Kasumi-1 (cell line): ENCODE measurements at places on chromosomes 1 and 21.

DNA sequence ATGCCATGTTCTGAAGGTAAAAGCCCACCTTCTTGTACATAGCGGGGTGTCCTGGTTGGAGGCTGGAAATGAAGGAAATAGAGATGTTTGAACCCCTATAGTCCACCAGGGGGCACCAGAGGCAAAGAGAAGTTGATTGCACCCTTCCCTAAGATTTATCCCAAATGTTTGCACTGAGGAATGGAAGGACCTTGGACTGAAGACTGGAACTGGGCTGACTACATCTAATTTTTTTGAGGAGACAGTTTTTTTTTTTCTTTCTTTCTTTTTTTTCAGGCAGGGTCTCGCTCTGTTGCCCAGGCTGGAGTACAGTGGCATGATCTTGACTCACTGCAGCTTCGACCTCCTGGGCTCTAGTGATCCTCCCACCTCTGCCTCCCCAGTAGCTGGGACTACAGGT lies 55.3 kb upstream of the EIF4G3 start:
- DNase-seq = peak; percentile 46

GRCh38 chr1:214404571-214405213 lies 123.7 kb downstream of the SMYD2 start:
- no peak for DNase-seq

- peak; percentile 82 for DNase-seq
Observed at GRCh38 chr1:182080955-182081582, 19.6 kb upstream of the ZNF648 start.

- DNase-seq = no peak
Observed at GRCh38 chr1:108808438-108808837, 48.5 kb downstream of the AKNAD1 start.

GRCh38 chr1:52558941-52559340 lies 6.0 kb upstream of the TUT4 start:
- DNase-seq = no peak

DNA sequence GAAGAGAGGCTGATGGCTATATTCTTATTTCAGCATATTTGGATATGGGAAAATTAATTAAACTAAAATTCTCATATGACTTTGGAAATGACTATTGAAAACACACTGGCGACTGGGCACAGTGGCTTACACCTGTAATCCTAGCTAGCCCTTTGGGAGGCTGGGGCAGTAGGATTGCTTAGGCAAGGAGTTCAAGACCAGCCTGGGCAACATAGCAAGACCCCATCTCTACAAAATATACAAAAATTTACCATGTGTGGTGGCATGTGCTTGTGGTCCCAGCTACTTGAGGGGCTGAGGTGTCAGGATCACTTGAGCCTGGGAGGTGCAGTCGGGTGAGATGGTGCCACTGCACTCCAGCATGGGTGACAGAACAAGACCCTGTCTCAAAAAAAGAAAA lies 26.2 kb downstream of the HS2ST1 start:
- no peak for DNase-seq

GRCh38 chr1:171742577-171742922 lies 685 bp upstream of the VAMP4 start:
- no peak for DNase-seq

GRCh38 chr1:168507828-168508227 lies 36.0 kb downstream of the XCL2 start:
- DNase-seq = no peak

DNA sequence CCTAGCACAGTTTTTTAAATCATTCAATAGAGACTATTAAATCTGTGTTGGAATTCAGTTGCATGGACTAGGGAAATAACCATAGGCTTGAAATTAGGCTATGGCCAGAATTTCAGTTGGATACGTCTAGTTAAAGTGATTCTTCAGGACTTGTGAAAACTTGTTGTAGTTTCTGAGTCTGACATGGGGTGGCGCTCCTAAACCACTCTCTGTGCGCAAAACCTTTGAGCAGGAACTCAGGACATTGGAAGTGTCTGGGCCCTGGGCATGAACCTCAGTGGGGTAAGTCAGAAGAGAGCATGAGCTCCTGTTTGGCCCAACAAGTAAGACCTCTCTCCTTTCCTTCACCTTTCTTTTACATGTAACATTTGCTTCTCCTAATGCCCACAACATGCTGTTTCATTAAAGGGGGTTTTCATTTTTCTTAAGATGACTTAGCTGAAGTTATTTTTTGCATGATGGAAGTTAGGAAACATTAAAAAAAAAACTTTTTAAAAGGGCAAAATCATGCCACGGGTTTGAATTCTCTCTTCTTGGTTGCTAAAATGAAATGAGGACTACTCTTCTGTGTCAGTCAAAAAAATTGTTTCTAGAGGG lies 17.1 kb upstream of the CCDC190 start:
- DNase-seq = peak; percentile 39

DNA sequence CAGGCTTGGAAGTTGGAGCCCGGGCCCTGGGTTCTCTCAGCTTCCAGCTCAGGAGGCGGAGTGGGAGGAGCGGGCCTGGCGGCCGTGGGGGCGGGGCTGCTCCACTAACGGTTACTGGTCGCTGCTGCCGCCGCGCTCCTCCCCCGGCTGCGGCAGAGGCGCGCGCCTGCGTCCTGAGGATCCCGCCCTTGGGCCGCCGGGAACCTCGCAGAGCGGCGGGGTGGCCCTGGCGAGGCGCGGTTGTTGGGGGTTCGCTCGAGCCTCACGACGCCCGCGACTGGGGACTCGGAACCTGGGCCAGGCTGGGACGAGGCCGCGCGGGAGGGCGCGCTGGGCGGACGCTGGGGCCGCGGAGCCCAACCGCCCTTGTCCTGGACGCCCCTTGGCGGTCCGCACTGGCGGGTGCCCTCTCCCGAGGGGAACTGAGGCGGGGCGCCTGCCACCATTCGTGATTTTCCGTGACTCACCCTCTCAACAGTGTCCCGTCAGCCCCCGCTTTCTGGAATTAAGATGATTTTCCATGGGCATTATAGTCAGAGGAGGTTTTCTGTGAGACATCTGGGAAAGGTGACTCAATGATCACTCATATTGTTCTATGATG lies 34.1 kb downstream of the OR2G3 start:
- DNase-seq = no peak

- peak; percentile 50 for DNase-seq
Observed at GRCh38 chr1:195915826-195916225, 692.4 kb downstream of the KCNT2 start.

GRCh38 chr1:3902571-3903091 lies 2.6 kb upstream of the C1orf174 start:
- no peak for DNase-seq

- DNase-seq = no peak
Observed at GRCh38 chr1:211813590-211813989, 17.0 kb downstream of the LPGAT1 start.

GRCh38 chr1:76003946-76004345 lies 70.6 kb upstream of the ST6GALNAC3 start:
- DNase-seq = no peak

- DNase-seq = no peak
Observed at GRCh38 chr1:208251015-208251414, 6.8 kb upstream of the PLXNA2 start.

- DNase-seq = no peak
Observed at GRCh38 chr1:16614361-16615252, 1.2 kb upstream of the NBPF1 start.

GRCh38 chr1:55589671-55590297 lies 374.6 kb upstream of the USP24 start:
- no peak for DNase-seq

GRCh38 chr1:180560200-180560867 lies 1.6 kb downstream of the OVAAL start:
- DNase-seq = no peak

DNA sequence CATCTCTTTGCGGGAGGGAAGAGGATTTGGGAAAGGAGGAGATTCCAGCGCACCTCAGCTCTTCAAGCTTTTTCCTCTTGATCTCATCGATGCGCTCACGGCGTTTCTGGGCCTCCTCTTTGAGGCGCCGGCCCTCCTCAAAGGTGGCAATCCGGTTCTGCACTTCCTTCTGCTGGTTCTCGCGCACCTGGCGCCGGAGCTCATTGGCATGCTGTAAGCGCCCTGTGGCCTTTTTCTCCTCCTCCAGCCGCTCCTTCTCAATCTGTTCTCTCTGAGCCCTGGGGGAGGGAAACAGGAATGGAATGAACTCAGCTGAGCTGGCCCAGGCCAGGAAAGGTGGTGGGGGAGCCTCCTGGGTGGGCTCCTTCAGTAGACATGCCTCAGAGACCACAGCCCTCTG lies 10.4 kb upstream of the VSIG8 start:
- DNase-seq = no peak

DNA sequence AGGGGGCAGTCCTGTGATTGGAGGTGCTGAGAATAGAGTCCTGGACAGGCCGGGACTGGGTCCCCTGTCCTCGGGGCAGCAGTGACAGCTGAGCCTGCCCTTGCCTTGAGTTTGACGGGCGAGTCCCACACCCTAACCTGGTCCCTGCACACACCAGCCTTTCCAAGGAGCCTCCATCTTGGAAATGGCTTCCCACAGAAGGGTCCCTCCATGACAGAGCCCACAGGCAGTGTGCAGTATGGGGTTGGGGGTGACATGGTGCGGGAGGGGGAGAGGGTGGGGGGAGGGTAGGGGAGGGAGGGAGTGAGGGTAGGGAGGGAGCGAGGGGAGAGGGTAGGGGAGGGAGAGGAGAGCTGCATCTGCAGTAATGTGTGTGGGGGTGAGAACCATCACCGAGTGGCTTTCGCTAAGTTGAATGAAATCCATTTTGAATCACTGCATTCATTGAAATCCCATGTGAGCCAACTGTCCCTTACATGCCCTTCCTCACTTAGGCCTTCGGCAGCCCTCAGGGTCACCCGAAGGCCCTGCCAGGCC lies 10.1 kb upstream of the TMEM52 start:
- DNase-seq = no peak

DNA sequence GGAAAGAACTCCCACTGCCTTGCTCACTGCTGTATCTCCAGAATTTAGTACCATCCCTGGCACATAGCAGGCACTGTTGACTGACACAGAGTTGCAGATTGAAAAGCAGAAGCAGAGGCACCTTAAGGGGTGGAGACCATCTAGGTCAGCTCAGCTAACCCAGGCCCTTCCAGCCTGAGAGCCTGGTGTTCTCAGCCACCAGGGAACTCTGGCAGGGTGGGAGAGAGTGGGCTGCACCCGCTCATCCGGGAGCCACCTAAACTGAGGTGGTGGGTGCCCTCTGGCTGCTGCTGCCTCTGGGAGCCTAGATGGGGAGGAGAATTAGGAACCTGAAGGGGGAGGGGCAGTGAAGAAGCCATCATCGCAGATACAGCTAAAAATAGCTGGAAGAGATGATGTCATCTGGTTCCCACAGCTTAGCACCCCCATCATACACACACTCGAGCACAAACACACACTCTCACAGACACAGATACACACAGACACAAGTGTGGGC lies 1.5 kb upstream of the TSPAN1 start:
- DNase-seq = peak; percentile 18

- no peak for DNase-seq
Observed at GRCh38 chr21:45560106-45561021, 18.1 kb upstream of the SLC19A1 start.

DNA sequence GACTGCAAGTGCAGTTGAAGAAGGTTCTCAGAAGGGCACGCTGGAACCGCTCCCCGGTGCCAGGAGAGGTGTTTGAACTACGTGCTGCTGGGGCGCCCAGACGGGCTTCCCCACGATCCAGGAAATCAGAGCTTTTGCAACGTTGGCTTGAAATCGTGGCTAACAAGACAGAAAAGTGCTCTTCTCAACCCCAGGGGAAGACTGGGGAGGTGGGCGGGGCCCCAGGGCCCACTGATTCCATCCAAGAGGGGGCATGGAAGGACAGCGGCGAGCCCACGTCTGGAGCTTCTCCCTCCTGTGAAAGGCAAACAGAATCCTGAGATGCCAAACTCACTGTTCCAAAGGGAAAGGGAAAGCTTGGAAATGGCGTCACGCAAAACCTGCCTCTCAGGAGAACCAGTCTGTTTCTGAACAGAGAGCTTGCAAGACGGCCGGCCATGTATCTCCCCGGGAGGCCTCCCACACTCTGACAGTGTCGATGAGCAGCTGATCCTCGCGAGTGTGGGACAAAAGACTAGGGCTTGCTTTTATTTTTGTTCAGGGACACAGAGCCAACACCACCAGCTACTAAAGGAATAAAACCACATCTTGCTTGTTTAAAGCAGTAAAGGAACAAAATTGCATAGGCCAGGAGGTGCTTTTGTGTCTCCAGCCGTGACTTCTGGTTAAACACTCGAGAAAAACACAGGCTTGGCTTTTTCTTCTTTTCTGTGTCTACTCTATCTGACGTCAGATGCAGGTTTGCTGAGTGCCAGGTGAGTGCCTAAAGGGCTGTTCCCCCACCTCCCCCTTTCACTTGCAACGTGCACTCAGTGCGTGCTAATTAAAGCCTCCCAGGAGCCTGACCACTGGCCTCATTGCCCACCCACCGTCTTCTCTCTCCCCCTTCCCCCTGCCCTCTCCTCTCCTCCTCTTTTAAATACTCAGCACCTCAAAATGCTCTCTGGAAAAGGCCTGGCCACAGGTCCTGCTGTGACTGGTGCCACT lies 41.5 kb downstream of the LRRC3 start:
- DNase-seq = no peak
